ENCODE measurements at places on chromosomes 3 and 15.

- DNase-seq, result no peak
Observed at GRCh38 chr3:126888186-126888760, 94.6 kb upstream of the PLXNA1 start.

GRCh38 chr3:42443292-42443691 lies 32.9 kb upstream of the LYZL4 start:
- no peak for DNase-seq

DNA sequence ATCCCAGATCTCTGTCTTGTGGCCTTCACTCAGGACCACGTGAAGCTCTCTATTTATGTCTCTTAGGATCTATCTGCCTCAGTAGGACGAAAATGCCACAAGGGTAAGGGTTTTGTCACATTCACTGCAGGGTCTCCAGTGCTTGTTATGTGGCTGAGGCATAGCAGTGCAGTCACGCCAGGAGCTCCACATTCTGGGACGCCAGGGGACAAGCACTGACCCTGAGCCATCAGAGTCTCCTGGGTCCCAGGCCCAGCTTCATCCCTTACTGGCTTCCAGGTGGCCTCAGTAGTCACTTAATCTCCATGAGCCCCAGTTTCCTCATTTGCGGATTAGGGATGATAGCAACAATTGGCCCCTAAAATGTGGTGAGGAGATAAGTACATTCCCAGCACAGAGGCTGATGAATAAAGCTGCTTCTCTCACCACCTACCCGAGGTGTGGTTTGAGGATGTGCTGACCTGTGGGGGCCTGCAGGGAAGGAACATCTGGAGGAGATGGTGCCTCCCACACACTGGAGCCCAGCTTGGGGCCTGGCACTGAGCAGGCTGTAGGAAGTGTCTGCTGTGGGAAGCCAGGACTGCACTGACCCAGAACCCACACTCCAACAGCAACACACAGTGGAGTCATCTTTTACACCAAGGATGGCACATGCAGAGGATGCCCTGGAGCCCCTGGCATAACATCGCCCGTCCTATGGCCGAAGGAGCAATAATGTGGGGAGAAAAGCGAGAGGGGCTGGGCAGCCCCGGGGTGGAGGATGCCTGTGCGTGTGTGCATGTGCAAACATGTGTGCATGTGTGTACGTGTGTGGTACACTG lies 93.2 kb upstream of the IQSEC1 start:
- DNase-seq, result no peak

- no peak for DNase-seq
Observed at GRCh38 chr15:72420576-72420975, 22.5 kb downstream of the TMEM202 start.

- DNase-seq, result no peak
Observed at GRCh38 chr15:98347001-98347400, 301.3 kb upstream of the IGF1R start.

DNA sequence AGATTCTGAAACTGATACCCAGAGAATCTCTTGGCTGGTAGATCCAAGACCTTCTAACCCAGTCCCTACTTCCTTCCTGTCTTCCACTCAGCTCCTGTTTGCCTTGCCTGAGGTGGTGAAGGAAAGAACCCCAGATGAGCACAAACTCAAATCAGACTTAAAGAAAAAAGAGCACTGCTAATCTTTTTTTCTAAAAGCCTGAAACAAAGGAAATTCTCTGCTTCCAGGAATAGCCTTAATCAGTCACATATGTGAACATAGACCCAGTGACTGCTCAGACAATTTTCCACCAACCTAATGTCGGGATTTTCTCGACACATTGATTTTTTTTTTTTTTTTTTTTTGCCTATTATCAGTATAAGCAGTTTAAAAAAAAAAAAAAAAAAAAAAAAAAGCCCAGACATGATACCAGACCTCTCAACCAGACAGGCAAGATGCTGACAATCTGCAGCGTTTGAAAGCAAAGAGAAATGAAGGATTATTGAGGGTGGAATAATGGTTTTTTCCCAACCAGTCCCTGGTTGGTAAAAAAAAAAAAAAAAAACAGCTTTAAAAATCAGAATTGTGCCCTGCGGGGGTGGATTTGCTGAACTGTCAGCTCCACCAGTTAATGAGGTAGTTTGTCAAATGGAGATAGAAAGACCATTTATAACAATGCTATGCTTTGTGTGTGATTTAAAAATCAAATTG lies 256.8 kb upstream of the RARB start:
- DNase-seq, result no peak

DNA sequence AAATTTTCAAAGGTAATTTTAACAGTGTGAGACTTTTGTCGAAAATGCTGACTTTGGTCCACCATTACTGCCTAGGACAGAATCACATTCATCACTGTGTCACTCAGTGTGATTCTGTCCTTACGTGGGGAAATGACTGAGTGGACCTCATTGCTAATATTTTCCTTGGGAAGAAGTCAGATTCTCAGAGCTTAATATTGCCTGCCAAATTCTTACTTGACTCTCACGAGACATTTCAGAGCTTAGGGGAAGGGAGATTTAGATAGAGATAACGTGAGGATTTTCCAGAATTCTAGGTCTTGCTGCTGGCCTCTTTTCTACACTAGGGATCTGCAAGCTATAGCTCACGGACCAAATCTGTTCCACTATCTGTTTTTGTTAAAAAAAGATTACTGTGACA lies 270.4 kb downstream of the SUCLG2 start:
- no peak for DNase-seq

DNA sequence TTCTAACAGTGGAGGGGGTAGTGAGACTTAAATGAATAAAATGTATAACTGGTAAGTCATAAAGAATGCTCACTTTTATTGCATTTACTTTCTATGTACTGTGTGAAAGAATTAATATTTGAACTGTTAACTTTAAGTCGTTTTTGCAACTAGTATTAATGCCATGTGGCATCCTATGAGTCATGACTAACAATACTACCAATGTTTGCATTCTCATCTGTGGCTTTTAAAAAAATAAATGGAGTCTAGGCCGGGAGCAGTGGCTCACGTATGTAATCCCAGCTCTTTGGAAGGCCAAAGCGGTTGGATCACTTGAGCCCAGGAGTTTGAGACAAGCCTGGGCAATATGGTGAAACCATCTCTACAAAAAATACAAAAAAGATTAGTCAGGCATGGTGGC lies 5.2 kb downstream of the C3orf49 start:
- peak; percentile 16 for DNase-seq

GRCh38 chr3:42526616-42527367 lies 24.3 kb downstream of the VIPR1 start:
- no peak for DNase-seq

DNA sequence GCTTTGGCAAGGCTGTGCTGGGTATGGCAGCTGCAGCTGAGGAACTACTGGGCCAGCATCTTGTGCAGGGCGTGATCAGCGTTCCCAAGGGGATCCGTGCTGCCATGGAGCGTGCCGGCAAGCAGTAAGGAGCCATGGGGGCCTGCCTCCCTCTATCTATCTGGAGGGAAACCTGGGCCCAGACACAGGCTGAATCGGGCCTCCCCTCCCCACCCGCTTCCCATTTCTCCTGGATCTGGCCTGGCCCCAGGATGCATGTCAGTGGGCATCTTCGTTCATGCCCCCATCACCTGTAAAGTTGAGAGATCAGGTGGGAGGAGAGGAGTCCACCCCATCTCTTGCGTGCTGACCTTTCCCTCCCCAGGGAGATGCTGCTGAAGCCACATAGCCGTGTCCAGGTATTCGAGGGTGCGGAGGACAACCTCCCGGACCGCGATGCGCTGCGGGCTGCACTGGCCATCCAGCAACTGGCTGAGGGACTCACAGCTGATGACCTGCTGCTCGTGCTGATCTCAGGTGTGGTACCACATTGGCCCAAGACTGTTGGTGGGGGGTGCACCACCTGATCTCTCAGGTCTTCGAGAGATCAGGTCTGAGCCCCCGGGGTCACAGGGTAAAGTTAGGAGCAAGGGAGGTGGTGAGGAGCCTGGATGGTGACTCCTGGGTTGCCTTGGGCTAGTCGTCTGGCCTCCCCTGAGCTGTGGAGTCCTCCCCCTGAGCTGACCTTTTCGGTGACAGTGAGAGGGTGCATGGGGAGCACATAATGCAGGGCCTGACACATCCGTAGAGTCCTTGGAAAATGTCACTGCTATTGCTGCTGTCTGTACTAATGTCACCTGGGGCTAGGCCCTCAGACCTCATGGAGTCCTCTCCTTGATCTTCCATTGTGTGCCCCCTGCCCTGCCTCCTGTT lies 3.2 kb downstream of the GLYCTK start:
- DNase-seq, result no peak

DNA sequence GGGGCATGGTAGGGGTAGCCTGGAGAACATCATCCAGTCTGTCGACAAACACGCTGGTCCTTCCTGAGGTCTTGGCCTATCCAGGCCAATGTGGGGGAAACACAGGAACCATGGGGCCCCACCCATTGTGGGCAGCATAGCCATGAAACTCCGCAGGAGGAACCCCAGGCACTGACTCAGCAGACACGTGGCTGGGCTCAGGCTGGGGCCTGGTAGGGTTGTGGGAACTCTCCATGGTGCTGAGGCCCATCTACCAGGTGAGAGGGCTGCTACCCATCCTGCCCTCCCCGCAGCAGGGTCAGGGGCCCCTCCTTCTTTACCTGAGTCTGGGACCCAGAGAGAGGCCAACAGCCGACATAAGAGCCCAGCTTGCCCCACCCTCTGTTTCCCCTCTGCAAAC lies 22.6 kb upstream of the CACNA2D2 start:
- DNase-seq, result no peak

GRCh38 chr15:71094137-71094536 lies 21.1 kb upstream of the THSD4 start:
- DNase-seq, result no peak

All from brain pericyte (primary cell).